ENCODE measurements at places on chromosomes 16 and 17.
A peak's percentile ranks its signal among the peaks of the same experiment; 100 is the strongest.

- no peak for DNase-seq
These were observed 16.3 kb downstream of the KANSL1 start for GRCh38 chr17:46176975-46177374.

DNA sequence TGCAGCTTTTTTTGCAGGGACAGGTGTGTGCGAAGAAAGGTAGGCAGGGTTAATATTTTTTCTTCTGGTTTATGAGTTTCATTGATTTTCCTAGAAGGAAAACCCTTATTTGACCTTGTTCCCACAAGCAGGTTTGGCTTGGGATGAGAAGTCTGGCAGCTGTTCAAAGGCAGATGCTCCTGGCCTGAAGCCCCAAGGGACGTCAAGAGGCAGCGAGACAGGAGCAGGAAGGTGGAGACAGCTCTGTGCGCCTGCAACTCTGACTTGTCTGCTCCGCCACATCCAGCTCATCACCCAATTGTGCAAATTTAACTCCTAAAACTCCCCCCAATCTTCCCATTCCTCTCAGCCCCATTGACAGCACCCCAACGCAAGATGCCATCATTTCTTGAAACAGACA, 136.8 kb upstream of the XYLT1 start:
- no peak for DNase-seq

DNA sequence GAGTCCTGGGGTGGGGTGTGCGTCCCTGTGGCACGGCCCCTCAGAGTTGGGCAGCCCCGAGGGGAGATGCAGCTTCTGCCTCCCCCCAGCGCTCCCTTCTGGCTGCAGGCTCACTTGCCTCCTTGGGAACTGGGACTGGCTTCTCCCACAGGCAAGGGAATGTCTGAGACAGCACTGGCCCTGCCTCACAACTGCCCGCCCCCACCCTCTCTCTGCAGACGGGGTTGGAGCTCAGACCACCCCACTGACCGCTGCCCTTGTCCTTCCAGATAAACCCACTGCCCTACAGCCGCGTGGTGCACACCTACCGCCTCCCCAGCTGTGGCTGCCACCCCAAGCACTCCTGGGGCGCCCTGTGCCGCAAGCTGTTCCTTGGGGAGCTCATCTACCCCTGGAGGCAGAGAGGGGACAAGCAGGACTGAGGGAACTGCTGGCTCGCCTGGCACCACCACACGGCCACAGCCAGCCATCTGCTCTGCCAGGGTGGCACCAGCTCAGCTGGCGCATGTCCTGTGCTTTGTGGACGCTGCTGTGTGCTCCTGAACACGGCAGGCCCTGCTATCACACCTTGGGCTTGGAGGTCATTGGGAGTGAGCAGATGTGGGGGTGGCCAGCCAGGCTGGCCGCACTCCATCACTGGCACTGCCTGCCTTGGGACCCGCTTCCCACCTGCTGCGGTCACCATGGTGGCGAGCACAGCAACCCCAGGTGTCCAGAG, 7.1 kb upstream of the RAB40C start:
- no peak for DNase-seq

- DNase-seq, result peak; percentile 40
These were observed 32.8 kb downstream of the MYO15A start for GRCh38 chr17:18141210-18141803.

GRCh38 chr17:33927732-33928133, 327.4 kb upstream of the CCL2 start:
- DNase-seq, result no peak

- DNase-seq, result no peak
These were observed 452.6 kb upstream of the CDH11 start for GRCh38 chr16:65574326-65574966.

DNA sequence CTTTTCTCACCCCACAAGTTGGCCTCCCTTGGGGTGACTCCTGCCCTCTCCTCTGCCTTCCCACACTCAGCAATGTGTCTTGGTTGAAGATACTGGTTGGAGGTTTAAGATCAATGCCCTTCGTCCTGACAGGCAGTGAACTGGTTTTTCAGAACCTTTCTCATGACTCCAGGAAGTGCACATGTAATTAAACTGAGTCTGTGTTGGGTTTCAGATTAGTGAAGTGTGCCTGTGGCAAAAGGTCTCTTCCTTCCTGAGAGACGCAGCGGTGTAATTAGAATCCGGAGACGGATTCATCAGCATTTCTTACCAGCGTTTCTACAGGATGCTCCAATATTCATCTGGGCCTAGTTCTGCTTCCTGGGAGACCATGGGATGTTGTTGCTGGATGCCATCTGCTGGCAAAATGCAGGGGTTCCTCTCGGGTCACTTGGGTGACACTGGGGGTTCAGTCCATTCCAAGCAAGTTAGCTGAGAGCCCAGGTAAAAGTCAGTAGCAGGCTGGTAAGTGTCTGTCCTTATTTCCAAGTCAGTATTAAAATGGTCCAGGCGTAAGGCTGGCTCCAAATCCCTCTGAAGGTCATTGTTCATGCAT, 233.3 kb downstream of the XYLT1 start:
- DNase-seq, result no peak

- no peak for DNase-seq
These were observed 18.3 kb downstream of the NT5M start for GRCh38 chr17:17321356-17322025.

GRCh38 chr17:1515640-1516387, 598 bp downstream of the INPP5K start:
- DNase-seq, result no peak

DNA sequence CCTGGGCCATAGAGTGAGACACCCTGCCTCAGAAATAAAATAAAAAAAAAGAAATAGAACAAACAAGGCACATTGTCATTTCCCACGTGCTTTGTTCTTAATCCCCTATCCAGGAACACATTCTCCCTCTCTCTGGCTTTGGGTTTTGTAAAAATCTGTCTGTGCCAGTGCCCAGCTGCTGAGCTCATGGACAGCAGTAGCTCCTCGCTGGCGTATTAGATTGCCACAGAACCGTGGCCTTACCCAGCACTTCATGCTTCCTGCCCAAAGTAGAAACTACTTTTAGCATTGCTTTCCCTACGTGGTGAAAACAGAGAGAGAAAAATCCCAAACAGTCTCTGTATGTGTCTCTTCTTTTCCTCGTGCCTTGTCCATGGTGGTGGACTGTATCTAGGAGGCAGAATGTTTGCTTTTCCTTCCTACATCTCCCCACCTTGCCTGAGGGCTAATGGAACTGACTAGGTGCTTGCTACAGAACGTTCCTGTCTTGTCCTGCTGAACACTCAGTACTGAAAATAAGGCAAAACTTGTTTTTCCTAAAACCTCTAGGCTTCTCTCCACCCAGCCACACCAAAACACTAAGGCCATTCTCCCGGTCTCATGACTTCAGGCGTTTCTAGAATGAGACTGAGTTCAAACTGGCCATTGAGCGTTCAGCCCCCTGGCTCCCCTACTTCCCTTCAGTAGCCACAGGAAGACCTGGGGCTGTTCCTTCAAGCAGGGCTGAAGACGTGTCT, 26.1 kb downstream of the MNT start:
- no peak for DNase-seq

- no peak for DNase-seq
These were observed 12.2 kb upstream of the CBX4 start for GRCh38 chr17:79851461-79851817.

DNA sequence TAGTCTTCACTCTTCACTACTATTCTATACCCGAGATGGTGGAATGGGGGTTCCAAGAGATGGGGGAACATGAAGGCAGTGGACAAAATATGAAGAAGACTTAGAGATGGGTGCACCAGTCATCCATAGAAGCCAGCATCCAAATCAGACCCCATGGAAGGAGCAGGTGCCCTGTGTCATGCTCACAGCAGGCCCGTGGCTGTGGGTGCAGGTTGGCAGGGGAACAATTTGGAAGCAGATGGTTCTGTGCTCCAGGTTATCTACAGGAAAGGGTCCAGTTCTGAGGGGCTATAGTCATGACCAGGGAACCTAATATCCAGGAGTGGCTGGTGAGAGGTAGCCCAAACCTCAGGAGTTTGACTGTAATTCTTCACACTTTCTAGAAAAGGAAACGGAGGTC, 9.6 kb upstream of the LPCAT2 start:
- no peak for DNase-seq

DNA sequence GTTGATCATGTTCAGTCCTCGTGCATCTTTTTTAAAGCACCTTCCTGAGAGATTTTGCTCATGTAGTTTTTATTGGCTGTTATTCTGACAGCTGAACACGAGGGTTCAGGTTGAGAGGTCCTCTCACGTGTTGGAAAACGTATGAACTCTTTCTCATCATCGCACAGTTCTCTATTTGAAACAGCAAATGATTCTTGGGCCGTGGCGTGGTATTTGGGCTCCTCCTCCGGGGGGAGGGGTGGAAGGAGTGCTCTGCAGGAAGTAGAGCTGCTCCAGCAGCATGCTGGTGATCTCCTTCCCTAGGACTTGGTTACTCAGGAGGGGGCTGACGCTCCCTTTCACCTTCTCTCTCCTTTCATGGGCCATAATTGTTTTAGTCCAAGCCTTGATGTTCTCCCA, 70.4 kb downstream of the KSR1 start:
- no peak for DNase-seq

- no peak for DNase-seq
These were observed 10.0 kb downstream of the HERPUD1 start for GRCh38 chr16:56941856-56942331.

DNA sequence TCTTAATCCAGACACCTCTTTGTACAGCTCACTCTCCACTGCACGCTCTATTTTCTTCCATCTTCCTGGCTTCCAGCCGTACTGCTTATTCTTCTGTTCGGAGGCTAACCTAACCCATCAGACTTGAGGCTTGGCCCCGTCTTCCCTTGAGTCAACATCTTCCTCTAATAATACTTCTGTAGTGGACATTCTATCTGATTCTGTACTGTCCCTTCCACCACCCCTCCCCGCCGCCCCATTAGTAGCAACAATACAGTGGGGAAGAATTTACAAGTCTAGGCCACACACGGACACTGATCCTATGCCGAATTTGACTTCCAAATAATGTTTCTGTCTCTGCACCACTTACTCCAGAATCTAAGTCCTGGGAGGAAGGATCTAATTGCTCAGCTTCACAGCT, 86.0 kb upstream of the TNRC6A start:
- DNase-seq, result no peak

- no peak for DNase-seq
These were observed 2.6 kb downstream of the FAM20A start for GRCh38 chr17:68598545-68598961.

DNA sequence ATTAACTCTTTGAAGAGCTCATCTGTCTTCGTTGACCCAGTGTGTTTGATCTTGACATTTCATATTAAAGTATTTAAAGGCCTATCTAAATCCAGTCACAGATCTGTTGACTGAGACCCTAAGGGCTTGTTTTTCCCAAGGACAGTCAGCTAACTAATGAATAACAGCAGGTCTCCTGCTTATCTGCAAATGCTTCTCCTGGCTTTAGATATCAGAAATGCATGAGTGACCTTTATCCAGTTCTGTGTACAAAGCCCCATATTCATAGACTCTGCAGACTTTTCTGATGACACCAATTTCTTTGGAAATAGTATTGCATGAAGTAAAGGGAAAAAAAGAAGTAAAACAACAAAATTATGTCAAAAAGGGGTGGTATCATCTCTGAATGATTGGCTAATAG, 70.3 kb downstream of the YPEL2 start:
- DNase-seq, result no peak

DNA sequence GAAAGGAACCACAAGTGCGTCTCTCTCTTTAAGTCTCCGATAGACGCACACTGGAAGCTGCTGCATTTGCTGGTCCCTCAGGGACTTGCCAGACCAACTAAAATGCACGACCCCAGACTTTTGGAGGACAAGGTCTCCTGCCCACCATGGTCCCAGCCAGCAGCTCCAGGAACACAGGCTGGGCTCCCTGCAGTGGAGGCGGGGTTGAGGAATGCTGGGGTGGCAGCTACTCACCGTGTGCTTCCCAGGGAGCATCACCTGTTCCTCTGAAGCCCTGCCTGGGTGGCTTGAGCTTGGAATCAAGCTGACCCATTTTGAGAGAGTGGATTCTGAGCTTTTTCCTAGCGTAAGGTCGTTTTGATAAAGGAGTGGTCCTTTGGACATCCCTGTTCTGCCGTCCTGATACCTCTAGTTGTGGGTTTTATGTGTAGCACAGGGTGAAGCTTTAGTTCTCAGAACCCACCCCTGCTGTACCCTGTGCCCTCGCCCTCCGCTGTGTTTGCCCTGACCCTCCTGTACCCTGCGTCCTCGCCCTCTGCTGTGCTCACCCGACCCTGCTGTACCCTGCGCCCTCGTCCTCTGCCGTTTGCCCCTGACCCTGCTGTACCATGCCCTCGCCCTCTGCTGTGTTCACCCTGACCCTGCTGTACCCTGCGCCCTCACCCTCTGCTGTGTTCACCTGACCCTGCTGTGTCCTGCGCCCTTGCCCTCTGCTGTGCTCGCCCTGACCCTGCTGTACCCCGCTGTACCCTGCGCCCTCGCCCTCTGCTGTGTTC, 11.0 kb downstream of the ZNF276 start:
- DNase-seq, result no peak

- DNase-seq, result no peak
These were observed at the start of gene CAVIN1 for GRCh38 chr17:42422958-42423712. Gene CAVIN1 (minus strand): TSS chr17:42423256. CDS start chr17:42423097, 159 bp downstream.

DNA sequence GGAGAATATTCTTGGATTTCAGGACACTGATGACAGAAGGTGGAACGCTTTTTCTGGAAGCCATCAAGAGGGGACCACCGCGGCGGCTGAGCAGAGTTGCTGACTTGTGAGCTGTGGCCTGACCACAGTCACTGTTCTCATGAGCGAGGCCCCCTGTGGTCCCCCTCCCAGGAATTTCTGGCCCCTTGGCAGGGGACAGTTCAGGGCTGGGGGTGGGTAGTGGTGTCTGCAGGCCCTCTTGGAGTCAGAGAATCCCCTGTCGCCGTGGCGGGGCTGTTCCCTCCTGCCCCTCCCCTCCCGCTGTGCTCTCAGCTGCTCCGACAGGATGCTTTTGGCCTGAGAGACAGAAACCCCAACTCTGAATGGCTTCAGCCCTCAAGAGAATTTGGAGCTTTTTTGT, 292.0 kb downstream of the SEC14L1 start:
- no peak for DNase-seq
